ENCODE measurements at places on chromosomes 11 and 22.
A peak's percentile ranks its signal among the peaks of the same experiment; 100 is the strongest.

- DNase-seq, result no peak
Measured at GRCh38 chr22:38871360-38872171, 450 bp downstream of the CBX6 start.

DNA sequence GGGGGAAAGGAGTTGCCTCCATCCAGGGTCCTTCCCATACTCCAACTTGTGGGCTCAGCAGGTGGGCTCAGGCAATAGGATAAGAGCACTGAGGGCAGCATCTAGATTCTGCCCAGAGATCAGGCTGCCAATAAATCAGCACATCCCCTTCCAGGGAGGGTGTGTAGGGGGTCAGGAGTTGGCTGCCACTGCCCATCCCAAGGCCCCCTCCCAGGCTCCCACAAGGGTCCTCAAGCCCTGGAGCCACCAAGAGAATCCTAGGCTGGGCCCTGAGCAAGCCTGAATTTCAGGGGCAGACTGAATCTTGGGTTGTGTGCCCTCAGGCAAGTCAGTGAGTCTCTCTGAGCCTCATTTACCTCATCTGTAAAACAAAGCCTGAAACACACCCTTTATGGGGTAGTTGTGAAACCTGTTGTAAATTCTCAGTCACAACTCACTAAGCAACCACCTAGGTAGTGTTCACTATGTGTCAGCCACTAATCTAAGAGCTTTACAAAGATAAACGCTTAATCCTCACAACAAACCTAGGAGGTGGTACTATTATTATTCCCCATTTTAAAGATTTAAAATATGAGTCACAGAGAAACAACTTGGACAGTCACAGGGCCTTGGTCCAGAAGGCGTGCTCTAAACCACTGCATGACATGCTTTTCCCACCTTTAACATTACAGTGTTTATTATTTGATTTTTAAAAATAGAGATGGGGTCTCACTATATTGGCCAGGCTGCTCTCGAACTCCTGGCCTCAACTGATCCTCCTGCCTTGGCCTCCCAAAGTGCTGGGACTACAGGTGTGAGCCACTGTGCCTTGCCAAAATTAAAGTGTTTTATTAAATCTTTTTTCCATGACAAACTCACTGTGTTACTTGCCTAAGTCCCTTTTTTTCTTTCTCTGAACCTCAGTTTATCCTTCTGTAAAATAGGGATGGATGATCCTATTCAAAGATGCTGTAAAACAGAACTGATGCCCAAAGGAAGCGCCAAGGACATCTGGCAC is 36.2 kb downstream of the LMO1 start:
- no peak for DNase-seq

DNA sequence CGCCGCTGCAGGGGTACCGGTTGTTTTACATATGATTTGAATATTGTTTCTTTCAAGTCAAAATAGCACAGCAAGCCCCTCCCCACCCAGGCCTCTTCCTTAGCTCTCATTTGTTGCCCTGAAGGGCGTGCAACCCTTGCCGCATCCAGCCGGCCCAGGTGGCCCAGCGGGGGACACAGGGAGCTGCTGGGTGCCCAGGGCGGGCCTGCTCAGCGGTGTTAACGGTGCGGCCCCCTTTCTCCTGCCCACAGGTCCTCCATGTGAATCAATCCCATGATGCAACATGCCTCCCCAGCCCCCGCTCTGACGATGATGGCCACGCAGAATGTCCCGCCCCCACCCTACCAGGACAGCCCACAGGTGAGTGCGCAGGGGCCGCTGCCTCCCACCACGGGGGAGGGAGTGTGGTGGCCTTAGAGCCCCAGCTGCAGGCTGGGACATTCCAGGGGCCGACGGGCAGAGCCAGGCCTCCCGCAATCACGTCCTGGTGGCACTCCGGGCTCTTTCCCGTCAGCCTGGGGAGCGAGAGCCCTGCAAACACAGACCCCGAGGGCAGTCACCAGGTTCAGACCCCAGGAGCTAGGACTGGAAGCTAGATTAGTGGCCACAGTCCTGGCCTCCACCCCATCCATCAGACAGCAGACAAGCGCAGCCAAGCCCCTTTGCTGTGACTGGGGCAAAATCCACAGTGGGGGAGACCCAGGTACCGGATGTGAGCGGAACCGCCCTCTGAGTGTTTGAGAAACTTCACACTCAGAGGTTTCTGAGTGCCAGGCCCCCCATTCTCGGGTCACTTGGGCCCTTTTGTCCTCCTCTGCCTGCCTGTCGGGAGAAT is 144.8 kb downstream of the FEZ1 start:
- no peak for DNase-seq

- DNase-seq, result no peak
Measured at GRCh38 chr11:12159351-12160099, 49.1 kb downstream of the MICAL2 start.

DNA sequence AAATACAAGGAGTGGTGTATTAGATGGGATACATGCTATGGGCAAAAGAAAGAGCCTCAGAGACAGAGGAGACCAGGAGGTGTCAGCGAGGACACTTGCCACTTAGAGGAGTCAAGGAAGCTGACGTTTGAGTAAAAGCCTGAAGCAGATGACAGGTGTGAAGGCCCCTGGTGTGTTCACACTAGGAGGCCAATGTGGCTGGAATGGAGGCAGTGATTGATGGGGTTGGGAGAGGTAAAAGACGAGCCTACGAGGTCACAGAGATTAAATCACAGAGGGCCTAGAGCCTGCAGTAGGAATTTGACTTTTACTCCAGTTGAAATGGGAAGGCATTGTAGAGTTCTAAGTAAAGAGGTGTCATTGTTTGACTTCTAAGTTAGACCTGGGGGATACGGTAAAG is 12.0 kb upstream of the GDPD5 start:
- DNase-seq, result no peak

GRCh38 chr11:75240311-75241035 is at the start of gene TPBGL:
Gene TPBGL (plus strand): TSS chr11:75240774. CDS start chr11:75241050, 276 bp downstream.
- peak; percentile 45 for DNase-seq

Data from D721Med (cell line).